Calu3 (cell line): ENCODE measurements at places on chromosomes 1 and 21.

GRCh38 chr1:9068981-9069325, 482 bp downstream of the SLC2A5 start:
- H3K27me3 ChIP-seq, result no peaks in the 10 kb centered on the region
- no peak overlapping the region for H3K27ac ChIP-seq
- no peak overlapping the region for H3K4me3 ChIP-seq
- DNase-seq, result no peak
- H3K36me3 ChIP-seq, result no peaks in the 10 kb centered on the region
- H3K4me1 ChIP-seq, result no peaks in the 10 kb centered on the region

GRCh38 chr1:30605441-30605920, 117.9 kb downstream of the MATN1 start:
- no peak for DNase-seq
- no peaks in the 10 kb centered on the region for H3K4me1 ChIP-seq
- H3K4me3 ChIP-seq, result no peak overlapping the region
- H3K36me3 ChIP-seq, result no peaks in the 10 kb centered on the region

- H3K36me3 ChIP-seq, result no peaks in the 10 kb centered on the region
- DNase-seq, result no peak
- no peak overlapping the region for H3K4me3 ChIP-seq
- H3K27ac ChIP-seq, result no peak overlapping the region
These were observed 576.5 kb upstream of the ADGRL2 start for GRCh38 chr1:81224222-81224621.

DNA sequence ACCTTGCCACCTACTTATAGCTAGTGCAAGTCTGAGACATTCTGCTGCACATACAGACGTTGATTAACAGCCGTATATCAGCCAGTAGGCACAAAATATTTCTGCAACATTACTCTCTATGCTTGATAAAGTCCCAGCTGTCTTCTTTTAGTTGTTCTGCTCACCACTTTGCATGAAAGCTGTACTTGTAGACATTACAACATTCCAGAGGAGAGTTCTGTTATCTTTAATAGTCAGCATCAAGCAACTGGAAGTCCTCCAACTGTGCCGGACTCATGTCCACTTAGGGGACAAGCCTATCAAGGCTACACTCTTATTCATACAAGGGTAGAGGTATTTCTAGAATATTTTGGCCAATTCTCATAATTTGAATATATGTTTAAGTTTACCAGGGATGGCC, 50.0 kb downstream of the CACHD1 start:
- no peak overlapping the region for H3K27ac ChIP-seq
- peaks cover 8% of the 10 kb centered on the region for H3K4me1 ChIP-seq
- no peak for DNase-seq

GRCh38 chr1:87794788-87795614, 466.3 kb downstream of the LMO4 start:
- H3K4me3 ChIP-seq, result peak overlapping the region; percentile 38
- peak overlapping the region; percentile 85 for H3K27ac ChIP-seq
- no peaks in the 10 kb centered on the region for H3K27me3 ChIP-seq
- H3K36me3 ChIP-seq, result peaks cover 8% of the 10 kb centered on the region

GRCh38 chr1:24558902-24559791, 3.3 kb downstream of the NCMAP start:
- H3K4me3 ChIP-seq, result peak overlapping the region; percentile 96
- no peaks in the 10 kb centered on the region for H3K27me3 ChIP-seq
- DNase-seq, result peak; percentile 83
- H3K36me3 ChIP-seq, result peaks cover 76% of the 10 kb centered on the region

DNA sequence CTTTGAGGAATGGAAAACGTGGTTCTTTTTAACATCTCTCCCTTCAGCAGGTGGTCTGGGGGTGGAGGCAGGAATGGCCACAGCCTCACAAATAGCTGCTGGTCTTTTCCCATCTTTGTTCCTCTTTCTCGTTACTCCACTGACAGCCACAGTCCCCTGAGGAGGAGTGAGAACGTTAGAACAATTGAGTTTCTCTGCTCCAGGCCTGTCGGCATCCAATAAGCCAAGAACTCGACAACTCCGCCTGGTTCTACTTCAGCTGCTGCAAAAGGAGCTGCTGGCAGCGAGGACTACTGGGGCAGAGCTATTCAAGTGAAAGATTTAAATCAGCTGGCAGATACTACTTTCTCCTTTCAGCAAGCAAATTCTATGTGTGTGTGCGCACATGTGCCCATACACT, 169.5 kb upstream of the GALNT2 start:
- DNase-seq, result no peak
- H3K4me1 ChIP-seq, result no peaks in the 10 kb centered on the region
- H3K4me3 ChIP-seq, result no peak overlapping the region
- H3K27me3 ChIP-seq, result peaks cover 18% of the 10 kb centered on the region
- H3K36me3 ChIP-seq, result no peaks in the 10 kb centered on the region

- no peak for DNase-seq
- no peaks in the 10 kb centered on the region for H3K36me3 ChIP-seq
- peaks cover 37% of the 10 kb centered on the region for H3K27me3 ChIP-seq
- H3K4me1 ChIP-seq, result no peaks in the 10 kb centered on the region
These were observed 44.1 kb downstream of the CD247 start for GRCh38 chr1:167474191-167474641.

DNA sequence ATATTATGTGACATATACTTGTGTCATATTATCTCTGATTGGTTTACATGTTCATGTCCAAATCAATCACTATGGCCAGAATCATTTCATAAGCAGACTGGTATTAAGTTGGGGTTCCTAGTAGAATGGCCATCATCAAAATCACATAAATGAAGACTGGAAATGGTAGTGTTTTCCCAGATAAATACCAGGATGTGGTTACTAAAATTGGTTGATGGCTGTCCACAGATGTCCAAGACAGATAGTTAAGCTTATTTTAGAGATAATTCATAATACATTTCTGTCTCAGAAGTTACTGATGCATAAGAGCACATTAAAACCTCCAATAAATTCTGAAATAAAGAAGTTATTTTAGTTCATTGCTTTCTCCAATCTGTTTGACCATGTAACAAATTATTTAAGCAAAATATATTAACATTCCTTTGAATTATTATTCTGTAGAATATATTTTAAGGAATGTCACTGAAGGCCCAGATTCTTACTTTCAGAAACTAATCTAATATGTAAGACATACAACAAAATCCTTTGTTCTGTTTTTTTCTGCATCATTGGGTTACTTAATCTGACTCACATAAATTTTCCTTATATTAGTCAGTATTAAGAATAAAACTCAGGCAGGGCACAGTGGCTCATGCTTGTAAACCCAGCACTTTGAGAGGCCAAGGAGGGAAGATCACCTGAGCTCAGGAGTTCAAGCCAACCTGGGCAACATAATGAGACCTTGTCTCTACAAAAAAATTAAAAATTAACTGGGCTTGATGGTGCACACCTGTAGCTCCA, 483.9 kb downstream of the PTPRC start:
- peaks cover 17% of the 10 kb centered on the region for H3K4me1 ChIP-seq
- no peaks in the 10 kb centered on the region for H3K36me3 ChIP-seq
- H3K4me3 ChIP-seq, result no peak overlapping the region
